ENCODE measurements at places on chromosomes 1 and 21.

DNA sequence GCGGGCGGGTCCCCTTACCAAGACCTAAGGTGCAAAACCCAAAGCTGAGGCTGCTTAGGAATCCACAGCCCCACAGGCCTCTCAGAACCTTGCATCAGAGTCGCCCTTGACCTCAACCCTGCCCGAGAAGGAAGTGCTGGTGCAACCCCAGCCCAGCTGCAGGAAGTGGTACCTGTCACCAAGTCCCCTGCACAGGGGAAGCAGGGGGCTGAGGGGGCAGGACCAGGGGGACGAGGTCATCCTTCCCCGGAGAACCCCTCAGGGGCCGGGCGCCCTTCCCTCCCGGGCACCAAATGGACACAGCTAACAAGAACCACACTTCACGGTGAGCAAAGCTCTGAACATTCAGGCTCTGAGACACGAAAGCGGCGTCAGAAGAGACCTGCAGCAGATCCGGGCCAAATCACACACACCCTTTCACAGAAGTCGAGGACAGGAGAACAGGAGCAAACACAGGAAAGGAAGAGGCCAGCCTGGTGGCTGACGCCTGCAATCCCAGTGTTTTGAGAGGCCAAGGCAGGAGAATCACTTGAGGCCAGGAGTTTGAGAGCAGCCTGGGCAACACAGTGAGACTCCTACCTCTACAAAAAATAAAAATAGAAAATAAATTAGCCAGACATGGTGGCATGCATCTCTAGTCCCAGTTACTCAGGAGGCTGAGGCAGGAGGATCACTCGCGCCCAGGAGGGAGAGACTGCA lies 6.4 kb downstream of the ITGB2 start:
- DNase-seq, result peak; percentile 42

DNA sequence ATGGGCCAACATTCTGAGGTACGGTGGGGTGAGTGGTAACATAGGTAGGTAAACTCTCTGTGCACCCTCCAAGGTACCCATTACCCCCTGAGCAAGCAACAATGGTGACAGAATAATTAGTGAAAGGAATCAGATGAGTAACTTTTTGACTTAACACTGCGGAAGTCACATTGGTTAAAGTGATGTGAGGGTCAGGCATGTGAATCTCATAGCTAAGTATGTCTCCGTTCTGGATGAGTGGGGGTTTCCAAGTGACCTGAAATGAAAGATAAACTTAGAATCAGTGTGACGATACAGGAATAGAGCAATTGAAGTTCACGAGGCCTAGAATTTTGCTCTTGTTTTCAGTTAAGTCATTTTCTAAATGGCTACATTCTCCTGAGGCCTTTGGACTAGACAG lies 311.7 kb downstream of the KCTD3 start:
- no peak for DNase-seq

DNA sequence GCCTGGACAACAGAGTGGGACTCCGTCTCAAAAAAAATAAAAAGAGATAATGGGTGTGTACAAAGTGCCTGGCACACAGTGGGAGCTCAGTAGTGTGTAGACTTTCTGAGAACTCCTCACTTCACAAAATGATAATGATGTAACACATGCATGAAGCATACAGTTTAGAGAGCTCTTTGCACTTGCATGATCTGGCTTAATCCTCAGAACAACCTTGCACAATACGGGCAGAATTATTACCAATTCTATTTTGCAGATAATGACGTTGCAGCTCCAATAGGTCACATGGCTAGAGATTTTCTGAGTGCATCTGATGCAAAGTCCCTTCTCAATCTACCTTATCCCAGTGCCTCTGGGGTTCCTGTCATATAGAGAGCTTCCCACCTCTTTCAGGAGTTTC lies 71.4 kb downstream of the CD247 start:
- DNase-seq, result no peak

DNA sequence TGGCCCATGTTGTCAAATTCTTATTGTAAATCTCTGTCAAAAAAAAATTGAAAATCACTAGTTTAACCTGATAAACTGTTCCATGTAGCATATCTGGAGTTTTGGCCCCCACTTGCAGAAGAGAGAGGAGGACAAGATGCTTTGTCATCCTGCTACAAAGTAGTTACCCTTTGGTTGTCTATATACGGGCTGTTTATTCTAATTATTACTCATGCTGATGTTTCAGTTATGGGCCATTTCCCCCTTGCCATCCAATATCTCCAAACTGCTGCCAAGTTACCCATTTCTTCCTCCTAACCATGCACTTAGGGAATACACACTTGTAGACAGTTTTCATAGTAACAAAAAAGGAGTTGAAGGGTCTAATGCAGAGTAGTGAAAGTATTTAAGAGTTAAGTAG lies 22.6 kb downstream of the STX12 start:
- no peak for DNase-seq

GRCh38 chr1:165426745-165427144 lies 18.2 kb downstream of the RXRG start:
- DNase-seq, result no peak

DNA sequence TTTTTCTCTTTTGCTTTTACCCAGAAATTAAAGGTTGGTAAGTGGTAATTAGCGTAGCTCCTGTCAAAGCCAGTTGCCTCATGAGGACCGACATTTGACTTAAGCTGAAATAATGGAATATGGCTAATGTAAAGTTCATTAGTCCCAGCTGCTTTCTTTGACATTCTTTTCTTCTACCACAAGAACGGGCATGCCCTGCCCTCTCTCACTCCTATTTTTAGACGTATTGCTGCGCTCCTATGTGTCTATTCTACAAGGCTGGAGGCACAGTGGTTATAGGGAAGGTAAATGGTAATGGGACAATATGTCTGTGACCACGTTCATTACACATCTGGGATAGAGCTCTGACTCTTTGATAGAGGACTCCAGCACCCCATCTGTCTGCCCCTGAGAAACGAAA lies 6.8 kb downstream of the CORT start:
- DNase-seq, result no peak

GRCh38 chr1:162010175-162010506 lies 13.5 kb downstream of the OLFML2B start:
- no peak for DNase-seq

DNA sequence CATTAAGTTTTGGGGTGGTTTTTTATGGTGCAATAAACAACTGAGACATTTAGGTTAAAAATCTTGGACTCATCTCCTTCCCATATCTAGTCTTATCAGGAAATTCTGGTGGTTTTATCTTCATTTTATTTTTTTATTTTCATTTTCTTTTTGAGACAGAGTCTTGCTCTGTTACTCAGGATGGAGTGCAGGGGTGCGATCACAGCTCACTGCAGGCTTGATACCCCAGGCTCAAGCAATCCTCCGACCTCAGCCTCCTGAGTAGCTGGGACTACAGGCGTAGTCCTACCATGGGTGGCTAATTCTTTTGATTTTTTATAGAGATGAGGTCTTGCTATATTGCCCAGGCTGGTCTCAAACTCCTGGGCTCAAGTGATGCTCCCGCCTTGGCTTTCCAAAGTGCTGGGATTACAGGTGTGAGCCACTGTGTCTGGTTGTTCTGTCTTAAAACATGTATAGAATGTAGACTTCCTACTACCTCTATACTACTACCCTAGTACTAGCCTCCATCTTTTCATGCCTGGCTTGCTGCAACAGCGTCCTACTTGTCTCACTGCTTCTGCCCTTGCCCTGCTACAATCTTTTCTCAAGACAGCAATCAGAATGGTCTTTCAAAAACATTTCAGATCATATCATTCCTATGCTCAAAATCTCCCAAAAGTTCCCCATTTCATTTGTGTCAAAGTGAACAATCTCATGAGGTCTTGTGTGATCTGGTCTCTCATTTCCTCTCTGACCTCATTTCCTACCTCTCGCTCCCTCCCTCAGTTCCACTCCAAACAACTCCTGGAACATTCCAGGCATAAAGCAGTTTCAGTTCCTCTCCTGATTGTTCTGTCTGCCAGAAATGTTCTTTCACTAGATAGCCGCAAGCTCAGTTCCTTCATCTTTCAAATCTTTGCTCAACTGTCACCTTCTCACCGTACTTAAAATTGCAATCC lies 5.9 kb upstream of the FCGR2A start:
- no peak for DNase-seq

GRCh38 chr1:151534662-151535278 lies 5.3 kb upstream of the TUFT1 start:
- peak; percentile 69 for DNase-seq

DNA sequence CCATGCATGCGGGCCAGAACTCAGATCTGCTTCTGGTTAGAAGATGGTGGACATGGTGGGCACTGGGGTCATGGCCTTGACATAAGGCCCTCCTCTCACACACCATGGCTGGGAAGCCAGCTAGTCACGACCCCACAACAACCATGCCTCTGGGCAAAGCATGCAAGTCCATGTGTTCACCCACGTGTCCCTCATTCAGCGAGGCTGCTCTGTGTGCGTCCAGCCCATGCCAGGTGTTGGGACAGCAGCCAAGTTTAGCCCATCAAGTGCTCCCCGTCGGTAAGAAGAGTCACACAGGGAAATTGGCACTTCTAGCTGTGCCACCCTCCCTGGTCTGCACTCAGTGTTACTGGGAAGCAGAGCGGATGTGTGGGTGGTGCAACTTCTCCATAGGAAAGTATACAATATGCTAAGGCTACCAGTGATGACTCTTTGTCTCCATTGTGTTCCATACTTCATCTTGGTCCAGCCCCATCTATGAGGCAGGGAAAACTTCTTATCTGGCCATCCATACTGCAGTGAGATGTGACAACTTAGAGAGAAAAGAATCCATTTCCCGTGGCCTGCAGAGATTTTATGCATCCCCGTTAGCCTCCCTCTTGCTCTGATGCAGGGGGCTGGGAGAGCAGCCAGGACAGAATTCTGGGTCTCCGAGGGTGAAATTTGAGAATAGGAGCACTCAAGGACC lies 198.0 kb downstream of the GRIK3 start:
- DNase-seq, result no peak

- no peak for DNase-seq
Measured at GRCh38 chr1:24203404-24203803, 16.3 kb upstream of the IFNLR1 start.

DNA sequence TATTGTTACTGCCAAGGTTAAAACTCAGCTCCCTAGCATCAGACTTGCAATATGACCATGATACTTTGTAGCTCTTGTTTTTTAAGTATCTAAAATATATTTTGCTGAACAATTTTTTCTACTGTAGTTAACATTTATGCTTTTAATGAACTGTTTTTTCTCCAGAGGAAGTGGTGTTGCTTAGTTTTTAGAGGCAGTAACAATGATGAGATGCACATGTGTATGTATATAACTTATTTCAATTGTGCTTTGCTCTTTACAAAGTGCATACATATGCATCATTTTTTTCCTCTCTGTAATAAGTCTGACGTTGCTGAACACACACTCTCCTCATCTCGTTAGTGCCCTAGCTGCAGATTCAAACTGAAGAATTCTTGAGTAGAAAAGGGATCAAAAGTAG lies 418.8 kb downstream of the ZP4 start:
- DNase-seq, result no peak

DNA sequence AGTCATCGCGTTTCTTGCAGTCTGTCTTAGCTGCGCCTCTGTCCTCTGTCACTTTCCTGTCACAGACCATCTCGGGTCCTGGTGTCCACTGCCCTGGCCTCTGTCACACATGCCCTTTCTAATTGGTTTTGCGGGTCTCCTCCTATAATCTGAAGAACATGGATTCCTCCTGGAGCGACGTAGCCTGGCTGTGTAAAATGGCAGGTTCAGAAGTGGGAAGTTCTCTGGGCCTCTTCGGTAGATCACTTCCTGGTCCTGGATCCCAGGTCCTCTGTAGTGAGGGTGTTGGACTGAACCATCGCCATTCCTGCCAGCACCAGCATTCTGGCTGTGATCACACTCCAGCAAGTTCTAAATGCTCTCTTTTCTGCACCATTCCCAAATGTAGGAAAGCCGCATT lies 857 bp downstream of the FAM3B start:
- no peak for DNase-seq

DNA sequence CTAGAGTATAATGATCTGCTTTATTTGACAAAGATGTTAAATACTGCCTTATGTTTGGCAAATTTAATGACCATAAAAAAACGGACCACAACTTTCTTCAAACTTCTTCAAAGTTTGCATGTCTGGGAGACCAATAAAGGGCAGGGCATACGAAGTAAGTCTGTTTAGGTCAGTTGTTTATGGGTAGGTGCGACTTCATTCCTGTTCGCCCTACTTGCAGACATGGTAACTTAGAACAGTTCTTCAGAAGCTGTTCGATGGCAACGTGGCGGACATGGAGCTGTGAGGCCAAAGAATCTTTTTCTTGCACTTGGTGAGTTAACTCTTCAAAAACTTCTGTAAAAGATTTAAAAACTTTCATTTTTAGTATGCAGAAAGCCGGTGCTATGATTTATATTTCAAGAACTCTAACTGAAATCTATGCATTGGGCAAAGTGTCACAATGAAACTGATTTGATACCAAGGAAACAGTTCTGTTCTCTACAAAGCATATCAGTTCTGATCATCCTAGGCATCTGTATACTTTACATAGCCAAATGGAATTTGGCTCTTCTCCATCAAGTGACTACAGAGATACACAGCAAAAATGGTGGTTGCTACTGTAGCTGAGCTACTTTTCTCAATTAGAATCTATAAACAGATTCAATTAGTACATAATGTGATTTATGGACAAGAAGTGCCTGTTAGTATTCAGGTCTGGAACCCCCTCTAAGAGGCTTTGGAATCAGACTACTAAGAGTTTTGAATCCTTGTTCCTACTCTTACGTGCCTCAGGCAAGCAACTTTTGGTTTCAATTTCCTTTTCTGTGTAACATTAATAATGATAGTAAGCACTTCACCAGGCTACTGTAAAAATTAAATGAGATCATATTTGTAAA lies 25.7 kb downstream of the C21orf91 start:
- DNase-seq, result no peak

DNA sequence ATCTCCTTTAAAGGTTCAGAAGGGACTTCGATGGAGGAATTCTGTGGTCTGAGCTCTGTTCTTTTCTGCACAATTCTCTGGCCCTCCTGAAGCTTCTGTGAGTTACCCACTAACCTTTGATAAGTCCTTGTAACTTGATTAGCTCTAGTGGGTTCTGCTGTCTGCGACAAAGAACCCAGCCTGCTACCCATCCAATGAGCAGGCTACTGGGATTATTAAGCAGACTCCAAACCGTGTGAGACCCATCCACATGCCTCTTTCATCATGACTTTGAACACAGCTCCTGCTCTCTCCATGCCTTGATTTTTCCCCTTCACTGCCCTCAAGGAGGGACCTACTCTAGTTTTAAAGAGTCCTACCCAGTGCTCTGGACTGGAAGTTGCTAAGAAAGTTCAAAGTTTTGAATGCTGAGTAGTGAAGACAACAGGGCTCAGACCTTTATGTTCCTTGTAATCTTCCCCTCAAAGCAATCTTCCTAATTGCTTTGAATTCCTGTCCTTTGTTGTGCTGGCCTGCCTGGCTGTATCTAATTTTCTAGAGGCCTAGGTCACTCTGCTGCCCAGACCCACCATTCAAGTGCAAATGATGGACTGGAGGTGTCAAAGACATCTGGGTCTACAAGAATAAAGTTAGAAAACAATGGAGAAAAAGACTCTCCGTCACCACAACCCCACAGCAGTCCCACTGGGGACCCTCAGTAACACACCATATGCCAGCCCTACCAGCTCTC lies 146.9 kb downstream of the RHOU start:
- no peak for DNase-seq

- no peak for DNase-seq
Measured at GRCh38 chr1:54163051-54163450, 10.3 kb upstream of the CDCP2 start.

GRCh38 chr1:89669441-89669840 lies 36.5 kb downstream of the LRRC8C start:
- DNase-seq, result no peak

Data from stimulated activated CD4-positive, alpha-beta T cell treated with anti-CD3 and anti-CD28 coated beads, Interleukin-4, amount 100 ng/mL, for 48 hours (primary cell).